Right ventricle myocardium inferior (tissue), 1 donor: ENCODE measurements at places on chromosomes 1 and 21. TPM values are rescaled to one million over a fixed set of nuclear protein-coding genes. Genes with fewer than 3 reads are reported as not detected.
A peak's percentile ranks its signal among the peaks of the same experiment; 100 is the strongest.

DNA sequence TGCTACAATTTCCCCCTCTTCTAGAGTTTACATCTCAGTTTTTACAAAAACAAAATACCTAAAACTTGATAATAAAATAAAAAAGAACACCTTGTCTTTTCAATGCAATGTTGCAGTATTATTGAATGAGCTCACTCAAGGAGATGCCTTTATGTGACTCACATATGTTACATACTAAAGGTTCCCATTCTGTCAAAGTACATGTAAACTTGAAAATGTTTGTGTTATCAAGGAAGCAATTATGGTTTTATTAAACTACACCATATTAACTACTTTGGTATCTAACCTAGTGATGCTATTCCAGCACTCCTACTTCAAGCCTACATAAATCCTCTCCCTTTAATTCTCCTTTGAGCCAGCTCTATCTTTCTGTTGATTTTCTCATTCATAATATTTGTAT is 658.3 kb downstream of the PTPRC start:
- DNase-seq = no peak

DNA sequence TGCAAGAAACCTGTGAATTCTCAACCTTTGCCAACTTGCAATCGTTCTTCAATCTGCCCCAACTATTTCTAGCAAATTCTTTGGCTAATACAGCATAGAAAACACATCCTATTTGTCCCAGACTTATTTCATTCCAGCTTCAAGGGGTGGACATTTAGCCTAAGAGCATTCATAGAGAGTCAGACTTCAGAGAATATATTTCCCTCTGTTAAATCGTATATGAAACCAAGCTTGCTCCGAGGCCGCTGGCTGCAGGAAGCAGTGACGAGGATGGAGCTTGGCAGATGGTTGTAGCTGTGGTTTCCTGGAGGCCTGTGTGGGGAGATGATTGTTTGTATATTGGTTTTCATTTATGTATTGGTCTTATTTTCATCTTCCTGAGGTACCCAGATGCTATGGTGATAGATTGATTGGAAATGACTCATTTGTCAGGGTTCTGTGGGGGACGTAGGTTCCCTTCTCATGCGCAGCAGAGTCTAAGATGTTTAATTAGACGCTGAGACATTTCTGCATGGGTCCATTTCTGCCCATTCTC is 26.1 kb downstream of the MAN1C1 start:
- DNase-seq = no peak

- no peak for DNase-seq
Observed at GRCh38 chr1:45960930-45961715, 157.7 kb downstream of the MAST2 start.

- DNase-seq = no peak
Observed at GRCh38 chr1:6614929-6615785, 1.6 kb downstream of the PHF13 start.

- no peak for DNase-seq
Observed at GRCh38 chr1:36455386-36455785, 5.1 kb upstream of the OSCP1 start.

DNA sequence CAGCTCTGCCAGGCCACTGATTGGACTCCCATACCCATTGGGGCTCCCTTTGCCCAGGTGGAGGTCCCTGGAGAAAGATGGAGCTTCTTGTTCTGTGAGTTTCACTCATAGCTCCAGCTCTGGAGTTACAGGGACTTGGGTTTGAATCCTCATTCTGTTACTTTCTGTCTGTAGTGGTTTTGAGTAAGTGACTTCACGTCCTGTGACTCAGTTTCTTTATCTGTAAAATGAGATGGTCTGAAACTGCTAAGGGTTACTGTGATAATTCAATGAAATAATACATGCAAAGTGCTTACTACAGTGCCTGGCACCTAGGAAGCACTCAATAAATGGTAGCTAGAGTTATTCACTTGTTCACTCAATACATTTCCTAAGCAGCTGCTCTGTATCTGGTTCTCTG is 88.5 kb upstream of the SLC2A1 start:
- DNase-seq = no peak

GRCh38 chr1:230836793-230837192 is 31.5 kb downstream of the C1orf198 start:
- no peak for DNase-seq

- no peak for DNase-seq
Observed at GRCh38 chr1:159938211-159938852, 7.1 kb downstream of the IGSF9 start.

DNA sequence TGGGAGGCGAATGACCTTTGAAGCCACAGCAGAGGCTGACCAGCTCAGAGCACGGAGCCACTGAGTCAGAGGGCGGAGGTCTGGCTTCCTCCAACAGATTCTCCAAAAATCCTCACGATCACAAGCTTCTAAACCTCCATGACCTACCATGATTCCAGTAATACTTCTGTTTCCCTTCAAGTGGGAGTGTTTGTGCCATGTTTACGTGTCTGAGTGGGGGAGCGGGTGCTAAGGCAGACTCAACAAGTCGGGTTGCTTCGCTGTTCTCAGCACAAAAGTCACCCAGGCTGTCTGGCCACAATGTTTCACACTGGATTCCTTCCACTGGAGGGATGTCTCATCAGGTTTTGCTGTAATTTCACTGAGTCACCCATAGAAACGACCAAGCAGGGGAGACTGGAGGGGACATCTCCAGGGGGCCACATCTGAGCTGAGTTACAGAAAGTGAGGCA is 86.2 kb downstream of the SLC66A1 start:
- DNase-seq = no peak

GRCh38 chr1:86429835-86430234 is 5.9 kb downstream of the CLCA2 start:
- DNase-seq = no peak

DNA sequence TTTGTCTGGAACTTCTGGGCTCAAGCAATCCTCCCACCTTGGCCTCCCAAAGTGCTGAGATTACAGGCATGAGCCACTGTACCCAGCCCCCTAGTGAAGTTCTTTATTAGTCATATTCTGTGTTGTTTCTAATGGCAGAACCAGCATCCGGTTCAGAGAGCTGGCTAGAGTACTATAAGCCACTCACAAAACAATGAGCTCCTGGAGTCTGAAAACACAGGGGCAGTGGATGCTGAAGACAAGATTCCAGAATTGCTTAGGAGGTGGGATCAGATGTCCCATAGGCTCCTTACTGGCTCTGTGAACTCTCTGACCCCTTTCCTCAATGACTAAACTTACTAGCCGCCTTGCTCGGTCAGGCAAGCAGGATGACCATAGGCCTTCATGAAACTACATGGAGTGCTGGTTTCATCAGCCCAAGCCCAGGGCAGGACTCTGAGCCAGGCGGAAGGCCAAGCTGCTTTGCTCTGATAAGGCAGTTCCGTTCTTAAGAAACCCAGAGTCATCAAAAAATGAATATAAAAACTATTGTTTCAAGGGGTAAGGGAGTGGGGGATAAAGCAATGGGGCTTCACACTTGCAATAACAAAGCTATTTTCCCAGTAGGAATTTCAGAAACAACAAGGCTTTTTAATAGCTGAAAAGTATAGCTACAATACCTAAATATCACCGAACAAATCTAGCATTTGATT is 8.1 kb downstream of the MTHFR start:
- peak; percentile 87 for DNase-seq

- no peak for DNase-seq
Observed at GRCh38 chr1:201889090-201889968, 631 bp downstream of the SHISA4 start.

GRCh38 chr1:56920591-56921001 is 45.2 kb downstream of the C8B start:
- DNase-seq = no peak

- DNase-seq = no peak
Observed at GRCh38 chr1:35564884-35565741, 7.5 kb downstream of the NCDN start.

- peak; percentile 81 for DNase-seq
Observed at GRCh38 chr1:226737819-226738420, 1.2 kb downstream of the ITPKB start.

DNA sequence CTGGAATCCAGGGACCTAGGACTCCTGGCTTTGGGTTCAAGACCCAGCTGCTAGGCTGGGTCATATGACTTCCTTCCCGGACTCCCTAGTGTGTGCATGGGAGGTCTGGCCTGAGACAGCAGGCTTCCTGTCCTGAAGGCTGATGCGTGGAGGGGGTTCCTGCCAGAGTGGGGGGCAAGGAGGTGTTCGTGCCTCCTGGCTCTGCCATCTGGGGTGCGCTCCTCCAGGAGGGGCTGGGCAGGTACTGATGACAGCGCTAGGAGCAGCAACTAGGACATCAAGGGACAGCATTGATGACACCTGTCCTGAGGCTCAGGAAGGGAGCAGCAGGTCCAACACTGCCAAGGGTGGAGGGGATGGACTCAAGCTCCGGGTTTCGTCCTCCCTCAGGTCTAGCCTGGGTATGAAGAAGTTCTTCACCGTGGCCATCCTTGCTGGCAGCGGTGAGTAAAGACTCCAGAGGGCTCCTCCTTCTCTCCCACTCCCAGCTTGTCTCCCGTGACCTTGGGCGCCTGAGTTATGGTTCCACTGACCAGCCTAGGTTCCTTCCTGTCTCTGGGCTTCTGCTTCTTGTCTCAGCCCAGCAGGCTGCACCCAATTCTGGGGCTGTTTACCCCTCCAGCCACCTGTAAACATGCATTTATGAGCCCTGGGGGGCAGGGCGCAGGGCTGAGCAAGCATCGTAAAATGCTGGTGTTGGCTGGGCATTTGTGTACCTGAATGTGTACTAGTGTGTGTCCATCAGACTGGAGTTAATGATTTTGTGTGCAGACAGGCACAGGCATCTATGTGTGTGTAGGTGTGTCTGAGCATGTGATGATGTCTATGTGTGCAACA is 871 bp downstream of the PLA2G2F start:
- no peak for DNase-seq

GRCh38 chr1:205920861-205921569 is 22.2 kb downstream of the SLC26A9 start:
- DNase-seq = no peak

DNA sequence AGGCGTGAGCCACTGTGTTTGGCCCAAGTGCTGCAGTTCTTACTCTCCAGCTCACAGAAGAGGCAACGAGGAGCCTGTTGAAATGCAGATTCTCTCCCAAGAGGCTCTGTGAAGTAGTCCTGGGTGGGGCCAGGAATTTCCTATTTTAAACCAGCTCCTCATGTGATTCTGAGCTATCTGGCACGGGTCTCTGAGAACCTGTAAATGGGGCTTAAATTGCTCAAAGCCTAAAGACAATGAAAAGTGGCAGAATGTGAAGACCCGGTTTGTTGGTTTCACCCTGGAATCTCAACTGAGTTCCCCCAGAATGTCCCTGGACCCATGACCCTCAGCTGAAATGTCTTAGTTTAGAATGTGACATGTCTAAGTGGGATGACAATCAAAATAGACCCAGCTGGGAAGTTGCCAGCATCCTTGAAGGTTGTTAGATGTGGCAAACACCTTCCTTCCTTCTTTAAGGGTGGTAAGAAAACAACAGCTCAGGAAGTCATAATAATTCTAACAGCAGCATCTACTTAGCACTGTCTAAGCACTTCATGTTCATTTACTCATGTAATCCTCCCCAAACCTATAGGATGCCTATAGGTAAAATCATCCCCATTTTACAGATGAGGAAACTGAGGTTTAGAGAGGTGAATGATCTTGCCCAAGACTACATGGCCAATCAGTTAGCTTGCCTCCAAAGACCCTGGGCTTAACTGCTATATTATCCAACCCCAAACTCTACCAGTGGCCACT is 20.9 kb upstream of the ATP5PO start:
- DNase-seq = no peak

DNA sequence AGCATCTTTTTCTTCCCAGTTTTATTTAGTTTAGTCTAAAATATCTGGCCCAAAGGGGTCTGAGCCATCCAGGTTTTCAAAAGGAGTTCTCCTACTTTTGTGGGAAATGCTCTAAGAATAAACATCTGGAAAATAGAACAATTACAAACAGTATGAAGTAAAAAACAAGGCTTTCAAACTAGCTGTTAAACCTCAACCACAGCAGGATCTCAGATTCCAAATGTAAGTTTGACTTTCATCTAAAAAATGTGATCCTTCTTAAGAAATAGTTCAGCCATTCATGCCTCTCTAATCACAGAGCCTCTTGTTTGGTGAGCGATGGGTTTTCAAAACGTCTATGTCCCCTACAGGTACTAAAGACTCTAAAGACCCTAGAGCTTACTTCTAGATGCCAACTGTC is 413.5 kb downstream of the DUSP10 start:
- DNase-seq = no peak

GRCh38 chr1:187654635-187655034 is 825.9 kb downstream of the PLA2G4A start:
- DNase-seq = no peak

DNA sequence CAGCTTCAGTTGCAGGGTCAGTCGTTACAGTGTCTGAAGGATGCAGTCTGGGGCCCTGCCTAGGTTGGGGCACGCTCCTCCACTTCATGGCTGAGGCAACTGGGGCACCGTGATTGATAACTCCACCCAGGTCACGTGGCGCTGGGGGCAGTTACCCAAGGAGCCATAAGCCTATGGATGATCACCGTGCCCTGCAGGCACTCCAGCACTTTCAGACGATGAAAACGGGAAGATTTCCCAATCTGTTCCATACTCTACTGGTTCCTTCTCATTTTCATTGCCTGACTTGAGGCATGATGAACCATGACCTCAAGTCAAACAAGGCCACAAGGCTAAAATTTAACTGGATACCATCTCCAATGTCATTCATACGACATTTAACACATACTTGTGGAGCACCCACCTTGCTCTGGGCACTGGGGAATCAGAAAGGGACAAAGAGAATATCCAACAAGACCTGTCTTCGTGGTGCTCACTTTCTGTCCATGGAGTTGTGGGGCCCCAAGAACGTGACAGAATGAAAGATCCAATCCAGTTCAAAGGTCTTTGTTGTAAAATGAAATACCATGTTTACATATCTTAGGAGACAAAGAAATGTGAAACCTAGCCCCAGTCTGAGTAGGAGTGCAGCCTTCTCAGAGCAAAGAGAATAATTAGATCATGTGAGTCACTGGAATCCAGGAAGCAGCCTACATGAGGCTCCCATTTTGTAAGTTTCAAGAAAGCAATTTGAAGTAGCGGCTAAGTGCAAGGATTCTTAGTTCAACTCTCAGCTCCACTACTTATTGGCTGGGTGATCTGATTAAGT is 39.4 kb upstream of the SPOCD1 start:
- DNase-seq = no peak

GRCh38 chr21:16533692-16534407 is 804.1 kb downstream of the USP25 start:
- no peak for DNase-seq

- DNase-seq = peak; percentile 80
Observed at GRCh38 chr1:65170511-65171142, 22.6 kb downstream of the AK4 start.

GRCh38 chr1:67823615-67824014 is 9.7 kb downstream of the GNG12 start:
- no peak for DNase-seq

- DNase-seq = no peak
Observed at GRCh38 chr1:85019994-85020393, 23.1 kb upstream of the MCOLN2 start.

RIPPLY3 gene
- not detected for total RNA-seq

FDPS gene
- total RNA-seq = 80.0 TPM

MCOLN2 gene
- total RNA-seq = 0.19 TPM

GSTM1 gene
- total RNA-seq = not detected

CR1 gene
- total RNA-seq = 2.9 TPM

ANGPTL1 gene
- 11.5 TPM for total RNA-seq

MSH4 gene
- 0.35 TPM for total RNA-seq

CLCA4 gene
- total RNA-seq = not detected

NCF2 gene
- total RNA-seq = 6.7 TPM

TPR gene
- total RNA-seq = 41.1 TPM

CR1L gene
- not detected for total RNA-seq

KIAA0040 gene
- 22.8 TPM for total RNA-seq

AMY1C gene
- not detected for total RNA-seq
